ENCODE measurements at places on chromosomes 4 and X.

DNA sequence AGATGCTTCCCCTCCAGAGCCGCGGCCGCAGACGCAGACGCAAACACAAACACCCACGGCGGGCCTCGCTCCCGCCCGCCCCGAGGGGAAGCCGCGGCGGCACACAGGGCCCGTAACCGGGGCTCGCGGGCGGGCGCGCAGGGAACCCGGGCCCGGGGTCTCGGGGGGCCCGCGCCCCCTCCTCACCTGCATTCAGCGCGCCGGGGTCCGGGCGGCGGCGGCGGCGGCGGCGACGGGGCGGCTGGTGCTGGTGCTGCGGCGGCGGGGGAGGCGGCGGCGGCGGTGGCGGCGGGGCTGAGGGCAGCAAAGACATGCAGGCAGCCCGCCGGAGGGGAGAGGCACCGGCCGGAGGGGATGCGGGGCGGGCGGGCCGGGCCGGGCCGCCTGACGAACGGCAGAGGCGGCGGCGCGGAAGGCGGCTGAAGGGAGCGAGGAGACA, 255 bp upstream of the CNOT6L start:
- DNase-seq, result no peak

DNA sequence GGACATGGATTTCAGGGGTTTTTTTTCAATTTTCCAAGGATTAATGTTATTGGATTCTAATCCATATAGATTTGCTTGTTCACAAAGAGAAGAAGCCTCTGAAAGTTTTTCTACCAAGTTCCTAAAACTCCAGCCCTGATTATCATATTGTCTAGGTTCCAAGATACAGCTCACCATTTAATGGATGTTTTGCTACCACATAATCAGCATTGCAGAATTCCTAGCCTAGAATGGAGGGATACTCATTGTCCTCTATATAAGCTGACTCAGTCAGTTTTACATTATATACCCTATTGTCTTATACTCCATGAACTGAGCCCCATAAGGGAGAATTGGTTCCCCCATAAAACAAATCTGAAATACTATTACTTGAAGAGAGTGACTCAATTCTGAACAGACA, 664.7 kb upstream of the FAM241A start:
- DNase-seq, result no peak

GRCh38 chrX:54415534-54416350, 24.5 kb upstream of the TSR2 start:
- no peak for DNase-seq

DNA sequence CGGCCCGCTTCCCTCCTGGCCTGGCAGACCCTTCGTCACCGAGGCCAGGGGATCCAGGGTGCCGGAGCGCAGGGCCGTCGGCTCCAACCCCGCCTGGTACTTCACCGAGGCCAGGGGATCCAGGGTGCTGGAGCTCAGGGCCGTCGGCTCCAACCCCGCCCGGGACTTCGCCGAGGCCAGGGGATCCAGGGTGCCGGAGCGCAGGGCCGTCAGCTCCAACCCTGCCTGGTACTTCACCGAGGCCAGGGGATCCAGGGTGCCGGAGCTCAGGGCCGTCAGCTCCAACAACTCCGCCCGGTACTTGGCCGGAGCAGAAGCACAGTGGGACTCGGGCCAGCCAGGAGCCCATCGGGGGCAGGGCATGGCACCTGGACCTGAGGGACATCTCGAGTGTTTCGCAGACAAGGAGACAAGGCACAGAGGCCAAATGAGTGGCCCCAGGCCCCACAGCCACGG, 85.1 kb downstream of the FAM53A start:
- DNase-seq, result no peak

- peak; percentile 78 for DNase-seq
Observed at GRCh38 chr4:7964890-7965662, 25.4 kb upstream of the AFAP1 start.

- DNase-seq, result no peak
Observed at GRCh38 chr4:139247241-139247640, 32.8 kb downstream of the MGARP start.

GRCh38 chrX:118324588-118324987, 21.3 kb upstream of the WDR44 start:
- no peak for DNase-seq

- DNase-seq, result no peak
Observed at GRCh38 chr4:16023776-16024408, 59.9 kb downstream of the PROM1 start.

DNA sequence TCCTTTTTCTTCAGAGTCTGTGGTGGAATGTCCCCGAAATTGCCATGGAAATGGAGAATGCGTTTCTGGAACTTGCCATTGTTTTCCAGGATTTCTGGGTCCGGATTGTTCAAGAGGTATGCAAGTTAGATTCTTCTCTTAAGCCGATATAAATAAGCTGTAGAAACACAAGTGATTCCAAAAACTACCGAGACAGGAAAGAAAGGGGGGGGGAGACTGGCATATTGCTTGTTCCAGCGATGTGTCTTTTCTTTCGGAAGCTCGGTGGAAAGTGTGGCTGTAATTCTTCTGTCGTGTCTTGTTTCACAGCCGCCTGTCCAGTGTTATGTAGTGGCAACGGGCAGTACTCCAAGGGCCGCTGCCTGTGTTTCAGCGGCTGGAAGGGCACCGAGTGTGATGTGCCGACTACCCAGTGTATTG, 236.9 kb downstream of the DCTD start:
- DNase-seq, result no peak

DNA sequence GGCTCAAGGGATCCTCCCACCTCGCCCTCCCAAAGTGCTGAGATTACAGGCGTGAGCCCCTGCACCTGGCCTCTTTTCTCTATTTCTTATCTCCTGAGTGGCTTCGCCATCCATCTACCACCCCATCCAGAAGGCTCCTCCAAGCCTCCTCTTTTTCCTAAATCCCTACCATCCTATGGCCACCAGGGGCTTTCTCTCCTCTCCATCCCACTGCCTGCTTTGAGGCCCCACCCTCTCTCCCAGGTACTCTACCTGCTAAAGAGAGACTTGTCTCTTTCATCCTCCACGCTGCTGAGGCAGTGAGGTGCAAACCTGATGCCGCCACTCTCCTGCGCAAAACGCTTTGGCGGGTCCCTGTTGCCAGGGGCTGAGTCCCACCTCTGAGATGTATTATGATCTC, 7.0 kb downstream of the RS1 start:
- DNase-seq, result no peak

- no peak for DNase-seq
Observed at GRCh38 chr4:149029056-149029651, 586.9 kb upstream of the NR3C2 start.

GRCh38 chr4:123480706-123481418, 84.3 kb downstream of the SPRY1 start:
- no peak for DNase-seq

GRCh38 chrX:40474205-40474626, 106.6 kb upstream of the ATP6AP2 start:
- DNase-seq, result no peak

DNA sequence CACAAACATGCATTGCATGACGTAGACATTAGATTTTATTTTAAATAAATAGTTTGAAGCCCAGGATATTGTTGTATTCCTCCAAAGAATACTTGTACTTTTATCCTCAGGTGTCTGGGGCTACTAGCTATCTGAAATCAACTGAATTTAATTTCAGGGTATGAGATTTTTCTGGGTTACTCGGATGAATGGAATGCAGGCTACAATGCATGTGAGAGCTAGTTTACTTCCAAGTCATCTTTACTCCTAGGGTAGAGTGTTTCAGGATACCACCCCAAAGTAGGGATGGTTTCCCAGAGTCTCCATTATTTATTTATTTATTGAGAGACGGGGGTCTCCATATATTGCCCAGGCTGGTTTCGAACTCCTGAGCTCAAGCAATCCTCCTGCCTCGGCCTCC, 66.4 kb downstream of the HPRT1 start:
- DNase-seq, result no peak

GRCh38 chr4:81499840-81500239, 28.1 kb upstream of the RASGEF1B start:
- no peak for DNase-seq

GRCh38 chr4:86595426-86595805, 1.3 kb downstream of the PTPN13 start:
- no peak for DNase-seq

DNA sequence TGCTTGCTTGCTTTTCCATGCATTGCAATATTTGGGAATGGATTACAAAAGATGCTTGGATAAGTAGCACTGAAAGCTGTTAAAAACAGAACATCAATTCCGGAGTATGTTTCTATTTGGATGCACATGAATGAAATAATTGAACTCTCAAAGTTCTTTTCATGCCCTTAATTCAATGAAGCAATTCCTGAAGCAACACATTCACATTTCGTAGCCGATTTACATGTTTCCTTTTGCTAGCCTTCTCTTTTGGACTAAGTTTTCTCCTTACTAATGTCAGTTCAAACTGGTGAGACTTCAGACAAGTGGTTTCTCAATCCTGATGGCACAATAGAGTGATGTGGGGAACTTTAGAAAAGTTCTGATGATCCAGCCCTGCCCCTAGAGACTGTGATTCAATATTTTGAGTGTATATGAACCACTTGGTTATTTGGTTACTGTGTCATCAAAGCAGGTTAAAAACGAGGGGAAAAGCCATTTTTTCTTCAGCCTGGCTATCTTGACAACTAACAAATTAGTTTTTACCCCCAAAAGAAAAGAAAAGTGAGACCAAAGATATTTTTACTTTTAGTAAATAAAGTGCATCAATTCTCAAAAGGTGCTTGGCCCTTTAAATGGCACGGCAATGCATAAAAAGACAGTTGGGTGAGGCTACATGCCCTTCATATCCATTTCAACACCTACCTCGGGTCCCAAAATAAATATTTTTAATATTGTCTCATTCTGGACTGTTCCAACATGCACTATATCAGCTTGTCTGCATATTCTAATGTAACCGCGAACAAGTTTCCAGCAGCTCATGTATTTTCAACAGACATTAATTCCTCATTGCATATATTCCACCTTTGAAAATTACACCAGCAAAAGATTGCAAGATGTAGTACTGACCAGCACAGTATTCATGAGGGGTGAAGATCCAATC, 90.1 kb upstream of the RPL34 start:
- no peak for DNase-seq

GRCh38 chr4:150236626-150237025, 158.4 kb downstream of the DCLK2 start:
- DNase-seq, result no peak

DNA sequence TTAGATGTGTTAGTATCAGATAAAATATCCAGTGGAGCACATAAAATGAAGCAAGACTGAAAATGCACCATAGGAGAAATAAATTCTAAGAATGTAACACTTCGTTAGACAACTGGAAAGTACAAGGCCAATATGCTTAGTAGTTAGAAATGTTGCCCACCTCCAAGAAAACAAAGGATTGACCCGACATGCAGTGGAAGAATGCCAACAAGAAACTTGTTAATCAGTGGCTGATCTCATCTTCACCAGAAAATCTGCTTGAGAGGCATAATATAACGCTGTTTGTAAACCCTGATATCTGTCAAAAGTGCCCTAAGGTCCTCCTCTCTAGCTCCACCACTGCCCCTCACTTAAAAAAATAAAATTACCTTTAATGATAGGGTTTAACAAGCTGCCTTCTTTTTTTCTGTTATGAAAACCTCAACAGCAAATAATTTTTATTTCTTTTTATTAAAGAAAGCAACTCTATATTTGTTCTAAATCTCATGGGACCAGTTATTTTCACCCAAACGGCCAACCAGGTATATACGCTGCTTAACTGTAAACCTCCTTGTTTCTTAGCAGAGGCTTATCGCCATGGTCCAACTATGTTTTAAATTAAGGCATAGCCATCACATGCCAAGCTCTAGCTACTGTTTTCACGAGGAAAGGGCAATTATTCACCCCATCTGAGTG, 1.8 kb downstream of the RASGEF1B start:
- DNase-seq, result no peak

- peak; percentile 74 for DNase-seq
Observed at GRCh38 chr4:40264995-40265909, 68.4 kb downstream of the RHOH start.

DNA sequence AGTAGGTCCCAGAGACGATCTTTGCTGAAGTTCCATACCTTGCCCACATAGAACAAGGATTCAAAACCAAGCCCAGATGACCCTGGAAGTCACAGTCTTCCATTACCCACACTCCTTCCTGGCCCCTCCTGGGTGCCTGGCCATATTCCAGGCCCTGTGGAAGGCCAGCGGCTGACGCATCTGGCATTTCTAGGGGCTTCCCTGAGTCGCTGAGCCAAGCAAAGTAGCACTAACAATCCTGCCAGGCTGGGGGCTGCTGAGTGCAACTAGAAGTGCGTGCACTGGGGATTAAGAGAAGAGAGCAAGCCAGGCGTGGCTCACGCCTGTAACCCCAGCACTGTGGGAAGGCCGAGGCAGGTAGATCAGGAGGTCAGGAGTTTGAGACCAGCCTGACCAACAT, 175.2 kb upstream of the CPEB2 start:
- no peak for DNase-seq

- no peak for DNase-seq
Observed at GRCh38 chr4:52423967-52424366, 235.1 kb downstream of the USP46 start.

GRCh38 chr4:6329478-6330383, 60.1 kb downstream of the WFS1 start:
- DNase-seq, result no peak

DNA sequence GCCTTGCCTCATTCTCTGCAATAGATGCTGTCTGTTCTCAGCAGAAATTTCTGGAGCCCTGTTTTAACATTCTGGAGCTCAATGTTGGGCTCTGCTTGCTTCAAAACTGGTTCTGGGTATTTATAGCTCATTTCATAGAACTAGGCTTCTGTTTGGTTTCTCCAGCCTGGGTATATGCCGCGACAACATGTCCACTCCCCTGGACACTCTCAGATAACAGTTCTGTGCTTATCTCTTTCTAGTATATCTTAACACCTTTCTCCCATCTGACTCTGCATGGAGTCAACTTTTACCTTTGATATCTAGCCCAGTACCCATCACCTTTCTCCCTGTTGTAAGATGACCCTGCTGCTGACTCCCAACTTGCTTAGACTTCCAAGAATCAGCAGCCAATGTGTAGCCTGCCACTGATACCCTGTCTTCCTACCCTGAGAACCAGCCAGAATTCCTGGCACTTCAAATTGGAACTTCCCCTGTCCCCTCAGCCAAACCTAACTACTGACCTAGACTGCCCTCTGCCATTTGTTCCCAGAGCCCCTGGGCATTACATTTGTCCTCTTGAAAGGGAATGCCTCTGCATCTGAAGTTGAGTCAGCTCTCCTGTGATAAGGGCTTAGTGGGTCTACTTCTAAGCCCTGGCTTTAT, 20.6 kb downstream of the PAGE1 start:
- no peak for DNase-seq

DNA sequence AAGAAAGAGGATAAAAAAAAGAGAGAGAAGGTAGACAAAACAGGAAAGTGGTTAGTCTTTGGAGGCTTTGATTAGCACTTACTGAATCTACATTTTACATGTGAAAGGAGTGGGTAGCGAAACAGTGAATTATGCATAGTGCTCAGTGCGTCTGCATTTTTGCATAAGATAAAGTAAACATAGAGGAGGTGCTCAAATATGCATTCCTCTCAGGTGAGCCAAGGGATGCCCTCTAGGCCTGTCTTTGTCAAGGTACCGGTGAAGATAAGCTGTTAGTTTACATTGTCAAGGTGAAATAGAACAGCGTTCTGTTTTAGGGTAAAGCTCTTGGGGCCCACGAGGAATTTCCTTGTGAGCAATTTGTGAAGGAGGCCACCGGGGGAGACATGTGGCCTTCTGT, 260.6 kb downstream of the TRIML1 start:
- no peak for DNase-seq
